Effector CD8-positive, alpha-beta T cell (primary cell): ENCODE measurements at places on chromosomes 3 and 15.

DNA sequence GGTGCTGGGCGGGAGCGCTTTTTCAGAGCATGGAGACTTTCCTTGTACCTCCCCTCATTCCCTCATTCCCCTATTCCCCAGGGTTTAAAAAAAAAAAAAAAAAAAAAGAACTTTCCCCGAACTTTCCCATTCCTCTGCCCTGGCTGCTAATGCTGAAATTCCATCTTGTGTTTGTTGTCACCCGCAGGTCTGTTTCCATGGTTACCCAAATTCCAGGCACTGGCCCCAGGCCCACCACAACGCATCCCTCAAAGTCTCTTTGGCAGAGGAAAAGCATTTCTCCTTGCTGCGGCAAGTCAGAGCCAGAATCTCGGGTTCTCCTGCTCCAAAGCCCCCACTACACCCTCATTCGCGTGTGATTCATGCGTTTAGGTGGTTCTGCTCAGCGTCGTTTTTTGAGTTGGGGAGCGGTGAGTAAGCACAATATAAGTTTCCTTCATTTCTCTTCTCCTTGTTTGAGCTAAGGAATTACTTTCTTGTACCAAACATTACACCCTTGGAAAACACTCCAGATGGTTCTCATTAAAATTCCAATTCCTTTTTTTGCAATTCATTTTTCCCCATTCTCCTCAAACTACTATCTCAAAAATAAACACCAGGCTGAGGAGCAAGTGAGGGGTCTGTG, 21.6 kb downstream of the ANAPC13 start:
- DNase-seq = no peak

- no peak for DNase-seq
Measured at GRCh38 chr3:133709139-133709750, 36.9 kb upstream of the TF start.

DNA sequence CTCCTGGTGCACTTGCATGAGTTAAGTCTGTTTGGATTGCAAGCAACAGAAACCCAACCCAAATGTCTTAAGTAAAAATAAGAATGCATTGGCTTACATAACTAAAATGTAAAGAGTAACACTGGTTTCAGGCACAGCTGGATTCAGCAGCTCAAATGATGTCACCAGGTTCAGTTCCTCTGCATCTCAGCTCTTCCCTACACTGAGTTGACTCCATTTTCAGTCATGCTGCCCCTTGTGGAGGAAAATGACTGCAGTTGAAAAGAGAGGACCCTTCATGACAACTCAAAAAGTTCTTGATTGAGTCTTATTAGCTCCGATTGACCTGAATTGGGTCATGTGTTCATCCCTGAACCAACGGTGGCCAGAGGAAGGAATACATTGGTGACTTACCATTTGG, 138.5 kb upstream of the ABI3BP start:
- no peak for DNase-seq

DNA sequence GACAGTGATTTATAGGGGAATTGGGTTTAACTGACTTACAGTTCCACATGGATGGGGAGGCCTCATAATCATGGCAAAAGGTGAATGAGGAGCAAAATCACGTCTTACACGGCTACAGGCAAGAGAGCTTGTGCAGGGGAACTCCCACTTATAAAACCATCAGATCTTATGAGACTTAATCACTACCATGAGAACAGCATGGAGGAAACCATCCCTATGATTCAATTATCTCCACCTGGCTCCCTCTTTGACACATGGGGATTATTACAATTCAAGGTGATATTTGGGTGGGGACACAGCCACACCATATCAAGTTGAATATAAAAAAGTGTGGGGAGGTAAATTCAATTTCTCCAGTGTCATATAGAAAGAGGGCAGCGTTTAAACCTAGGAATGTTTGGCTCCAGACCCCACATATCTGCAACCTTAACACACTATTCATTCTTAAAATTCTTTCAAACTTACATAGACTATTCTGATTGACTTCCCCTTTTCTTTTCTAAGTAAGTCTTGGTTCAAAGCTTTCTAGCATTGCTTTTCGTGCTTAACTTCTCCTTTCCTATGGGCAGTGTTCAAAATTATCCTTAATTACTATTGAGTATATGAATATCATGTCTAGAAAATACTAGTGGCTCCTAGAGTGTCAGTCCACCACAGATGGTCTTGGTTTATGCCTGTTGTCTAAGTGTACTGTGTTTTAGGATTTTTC, 446.7 kb upstream of the GBE1 start:
- no peak for DNase-seq

- no peak for DNase-seq
Measured at GRCh38 chr3:120274739-120275167, 10.3 kb downstream of the GPR156 start.

DNA sequence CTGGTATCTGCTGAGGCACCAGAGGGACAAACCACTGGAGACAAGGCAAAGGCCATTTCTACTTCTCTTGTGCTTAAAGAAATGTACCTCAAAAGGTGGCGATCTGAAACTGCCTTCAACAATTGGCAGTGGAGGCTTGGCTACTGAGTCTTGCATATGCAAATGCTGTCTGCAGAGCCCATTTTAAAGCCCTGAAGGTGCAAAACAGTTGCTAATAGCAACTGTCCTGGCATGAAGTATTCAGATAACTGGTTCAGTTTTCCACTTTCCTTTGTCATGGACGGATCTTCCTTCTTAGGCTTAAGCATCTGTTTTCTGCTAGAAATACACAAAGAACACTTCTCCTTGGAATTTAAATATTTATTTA, 71.4 kb upstream of the PSMD6 start:
- no peak for DNase-seq

DNA sequence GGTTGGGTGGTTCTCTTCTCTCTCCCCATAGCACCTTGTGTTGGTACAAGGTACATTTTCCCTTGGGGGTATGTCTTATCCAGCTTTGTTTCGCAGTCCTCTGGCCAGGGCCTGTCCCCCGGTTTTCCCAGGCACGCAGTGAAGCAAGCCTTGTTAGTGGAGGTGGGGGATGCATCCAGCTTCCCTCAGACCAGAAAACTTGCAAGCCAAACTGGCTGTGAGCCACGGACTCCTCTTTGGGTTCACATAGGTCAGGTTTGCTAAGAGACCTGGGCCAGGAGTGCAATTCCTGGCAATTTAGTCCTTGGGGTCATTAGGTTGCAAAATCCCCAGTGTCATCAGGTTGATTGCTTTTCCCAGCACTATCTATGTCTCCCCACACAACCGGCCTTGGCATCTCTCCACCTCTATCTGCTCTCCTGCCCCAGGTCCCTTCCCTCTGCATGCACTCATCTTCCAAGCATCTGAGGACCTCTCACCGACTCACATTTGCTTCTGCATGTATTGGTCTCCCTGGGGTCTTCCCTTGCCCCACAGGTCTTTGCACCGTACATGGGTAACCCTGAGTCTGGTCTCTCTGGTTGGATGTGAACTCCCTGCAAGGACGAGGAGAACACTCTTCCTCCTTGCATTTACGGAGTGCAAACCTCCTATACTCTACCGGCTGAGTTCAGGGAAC, 34.2 kb downstream of the BCL2L10 start:
- no peak for DNase-seq

GRCh38 chr15:35061161-35061824, 23.8 kb downstream of the NANOGP8 start:
- DNase-seq = no peak

DNA sequence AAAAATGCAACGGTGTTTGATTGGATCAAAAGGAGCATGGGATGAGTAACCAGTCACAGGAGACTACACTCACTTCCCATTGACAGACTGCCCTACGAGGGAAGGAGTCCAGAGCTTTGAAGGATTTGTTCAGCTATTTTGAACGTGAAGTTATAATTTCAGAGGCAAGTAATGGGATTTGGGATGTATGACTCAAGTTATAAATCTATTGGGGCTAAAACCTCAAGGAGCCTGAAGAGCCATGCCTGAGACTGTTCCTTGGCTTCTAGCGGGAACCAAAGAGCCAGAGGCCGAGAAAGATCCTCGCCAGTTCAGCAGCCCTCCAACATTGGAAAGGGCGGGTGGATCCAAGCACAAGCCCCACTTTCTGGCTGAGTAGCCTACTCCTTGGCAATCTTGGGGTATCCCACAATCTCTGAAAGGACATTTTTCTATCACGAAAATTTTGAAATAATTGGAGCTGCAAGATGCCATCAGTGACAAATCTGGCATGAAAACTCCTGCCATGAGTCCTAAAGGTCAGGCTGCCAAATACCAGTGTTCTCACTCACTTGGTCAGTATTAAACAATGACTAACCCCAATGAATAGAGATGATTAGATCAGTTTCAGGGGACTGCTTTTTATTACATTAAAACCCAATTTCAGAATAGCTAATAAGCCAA, 48.6 kb upstream of the SLCO2A1 start:
- no peak for DNase-seq

DNA sequence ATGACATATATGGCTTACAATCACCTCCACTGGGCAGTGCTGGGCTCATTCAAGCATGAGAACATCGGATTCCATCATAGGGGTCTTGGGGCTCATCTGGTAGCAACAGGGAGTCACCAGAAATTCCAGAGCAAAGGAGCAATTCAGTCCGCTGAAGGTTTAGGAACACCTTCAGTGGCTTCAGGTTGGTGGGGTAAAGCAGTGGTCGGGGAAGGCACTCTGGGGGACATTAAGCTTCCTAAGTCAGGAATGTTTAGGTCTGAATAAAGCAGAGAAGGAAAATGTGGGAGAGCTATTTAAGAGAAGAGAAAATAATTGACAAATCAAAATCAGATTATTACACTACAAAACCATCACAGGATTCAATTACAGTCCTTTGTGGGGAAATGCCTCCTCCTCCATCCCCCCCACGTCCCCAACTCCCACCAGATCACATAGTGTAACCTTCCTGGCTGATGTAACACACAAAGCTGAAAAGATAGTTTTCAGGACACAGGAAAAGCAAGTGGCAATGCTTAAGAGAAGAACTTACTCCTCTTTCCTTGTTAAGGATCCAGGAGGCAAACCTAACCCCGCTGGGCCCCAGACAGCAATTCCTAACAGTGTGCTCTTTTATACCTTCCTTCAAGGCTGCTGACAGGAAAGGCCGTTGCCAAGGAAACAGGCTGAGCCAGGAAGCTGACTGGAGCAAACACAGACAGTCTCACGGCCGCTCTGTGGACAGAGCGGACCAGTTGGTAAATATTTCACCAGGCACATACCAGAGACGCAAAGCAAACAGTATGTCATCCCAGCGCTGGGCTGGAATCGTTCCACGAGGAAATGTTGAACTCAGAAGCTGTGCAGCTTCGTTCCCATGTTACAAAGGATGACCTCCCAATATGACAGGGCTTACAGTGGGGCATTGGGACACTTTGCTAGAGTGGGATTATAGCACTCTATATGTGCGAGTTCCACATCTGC, 57.5 kb upstream of the LMCD1 start:
- no peak for DNase-seq

DNA sequence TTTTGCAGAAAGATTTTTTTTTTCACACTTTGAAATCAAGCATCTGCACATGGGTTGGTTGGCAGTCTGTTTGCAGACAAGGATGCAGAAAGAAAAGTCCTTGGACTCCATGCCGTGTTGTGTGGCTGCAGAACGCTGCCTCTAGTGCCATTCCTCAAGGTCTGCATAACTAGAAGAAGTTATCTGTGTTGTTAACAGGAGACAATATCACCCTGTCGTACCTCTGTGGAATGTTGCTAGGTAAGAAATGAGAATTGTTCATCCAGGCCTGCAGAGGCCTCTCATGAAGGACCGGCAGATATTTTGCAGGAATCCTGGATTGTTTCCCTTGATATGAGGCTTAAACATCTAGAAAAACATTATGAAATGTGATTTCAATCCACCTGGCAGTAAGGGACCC, 58.5 kb upstream of the PPARG start:
- DNase-seq = no peak

DNA sequence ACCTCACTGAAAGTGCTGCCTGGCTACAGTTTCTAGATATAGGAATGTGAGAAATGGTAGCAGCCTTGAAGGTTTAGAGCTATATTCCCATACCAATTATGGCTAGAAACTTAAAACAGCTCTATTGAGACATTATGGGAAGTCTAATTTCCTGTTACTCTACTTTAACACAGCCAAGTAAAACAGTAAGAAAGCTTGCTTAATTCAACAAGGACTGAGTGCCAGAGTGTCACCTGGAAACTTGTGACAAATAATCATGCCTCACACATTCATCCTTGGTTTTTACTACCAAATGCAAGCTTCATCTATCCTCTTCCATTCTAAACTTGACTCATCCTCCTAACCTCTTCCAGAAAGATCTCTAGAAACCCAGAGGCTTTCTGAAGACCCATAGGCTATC, 41.7 kb downstream of the UBE3A start:
- no peak for DNase-seq

GRCh38 chr15:57236561-57237300, 139.6 kb upstream of the CGNL1 start:
- DNase-seq = no peak

- DNase-seq = no peak
Measured at GRCh38 chr3:127457094-127457475, 133.4 kb downstream of the TPRA1 start.

GRCh38 chr3:57968501-57968900, 39.7 kb upstream of the FLNB start:
- DNase-seq = no peak

DNA sequence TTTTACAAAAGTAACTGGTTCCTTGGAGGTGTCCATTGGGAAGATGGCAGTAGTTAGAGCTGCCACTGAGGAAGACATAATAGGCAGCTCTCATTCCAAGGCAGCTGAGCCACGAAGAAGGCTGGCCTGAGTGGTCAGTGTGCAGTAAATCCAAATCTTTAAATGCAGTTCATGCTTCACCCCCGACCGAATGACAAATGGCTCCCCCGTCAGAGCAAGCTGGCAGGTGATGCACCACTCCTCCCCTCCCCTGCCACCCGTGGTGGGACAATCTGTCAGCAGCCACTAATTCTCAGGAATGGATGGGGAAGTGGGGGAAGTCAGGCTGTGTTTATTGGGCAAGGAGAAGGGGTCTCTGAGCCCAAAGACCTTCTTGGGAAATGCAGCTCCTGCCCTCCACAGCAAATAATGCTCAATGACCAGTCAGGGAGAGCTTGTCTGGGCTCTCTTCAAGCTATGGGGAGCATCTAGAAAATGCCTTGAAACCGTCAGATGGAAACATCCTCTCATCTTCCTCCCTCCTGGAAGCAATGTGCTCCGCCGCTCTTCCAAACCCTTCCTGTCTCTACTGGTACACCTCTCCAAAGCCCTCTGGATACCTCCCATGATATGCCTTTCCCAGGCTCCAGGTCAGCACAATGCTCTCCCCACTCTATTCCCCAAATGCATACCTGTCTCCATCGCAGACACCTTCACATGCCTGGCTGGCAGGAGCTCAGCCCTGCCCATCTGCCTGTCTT, 65.4 kb downstream of the LIPC start:
- DNase-seq = no peak

DNA sequence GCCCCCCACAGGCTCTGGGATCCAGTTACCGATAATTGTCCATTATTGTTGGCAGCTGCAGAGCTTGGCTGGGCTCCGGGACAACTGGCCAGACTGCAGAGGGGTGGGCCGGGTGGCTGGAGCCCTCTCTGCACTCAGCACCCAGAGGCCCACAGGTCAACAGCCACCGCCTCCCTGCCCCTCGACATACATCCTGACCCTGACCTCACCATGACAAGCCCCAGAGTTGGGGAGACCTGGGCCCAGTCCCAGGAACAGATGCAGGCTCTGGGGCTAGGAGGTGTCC, 22.4 kb downstream of the PTH1R start:
- DNase-seq = no peak

- no peak for DNase-seq
Measured at GRCh38 chr3:187615630-187616029, 54.6 kb downstream of the SST start.

GRCh38 chr3:150721285-150722130, 17.8 kb upstream of the ERICH6 start:
- DNase-seq = no peak

- DNase-seq = no peak
Measured at GRCh38 chr15:29844290-29844903, 22.1 kb upstream of the TJP1 start.

- no peak for DNase-seq
Measured at GRCh38 chr15:62240121-62241096, 75.3 kb upstream of the C2CD4B start.
